ENCODE measurements at places on chromosomes 16 and 17.
A peak's percentile ranks its signal among the peaks of the same experiment; 100 is the strongest.

DNA sequence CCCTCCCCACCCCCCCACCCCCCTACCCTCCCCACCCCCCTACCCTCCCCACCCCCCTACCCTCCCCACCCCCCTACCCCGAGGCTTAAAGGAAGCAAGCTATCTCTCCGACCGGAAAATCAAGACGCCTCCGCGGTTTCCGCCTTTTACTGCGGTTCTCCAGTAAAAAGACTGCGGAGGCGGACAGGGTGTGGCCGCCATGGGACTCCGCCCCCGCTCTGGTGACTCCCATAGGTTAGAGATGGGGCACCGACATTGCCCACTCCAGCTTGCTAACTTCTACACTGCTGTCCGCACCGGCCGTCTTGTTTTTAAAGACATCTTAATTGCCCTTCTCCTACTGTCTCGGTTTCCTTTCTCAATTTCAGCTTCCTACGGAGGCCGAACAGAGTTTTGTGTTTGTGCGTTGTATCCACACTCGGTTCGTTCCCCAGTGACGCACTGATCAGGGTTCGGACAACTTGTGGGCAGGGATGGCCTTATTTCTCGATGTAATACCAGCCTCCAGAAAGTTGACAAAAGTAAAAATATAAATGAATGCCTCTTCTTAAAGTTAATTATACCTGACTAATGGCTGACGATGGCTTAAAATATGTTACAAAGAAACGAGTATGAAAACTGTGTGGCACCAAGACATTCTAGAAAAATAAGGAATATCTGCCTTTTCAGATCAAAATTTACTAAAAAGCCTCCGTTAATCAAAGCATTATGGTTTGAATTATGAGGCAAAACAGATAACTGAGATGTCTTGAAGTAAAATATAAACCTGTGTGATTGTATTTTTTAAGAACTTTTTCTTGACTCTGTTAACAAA lies 1.1 kb upstream of the ZNF200 start:
- DNase-seq: no peak

- no peak for DNase-seq
Measured at GRCh38 chr16:69376393-69377059, 9.3 kb downstream of the TERF2 start.

DNA sequence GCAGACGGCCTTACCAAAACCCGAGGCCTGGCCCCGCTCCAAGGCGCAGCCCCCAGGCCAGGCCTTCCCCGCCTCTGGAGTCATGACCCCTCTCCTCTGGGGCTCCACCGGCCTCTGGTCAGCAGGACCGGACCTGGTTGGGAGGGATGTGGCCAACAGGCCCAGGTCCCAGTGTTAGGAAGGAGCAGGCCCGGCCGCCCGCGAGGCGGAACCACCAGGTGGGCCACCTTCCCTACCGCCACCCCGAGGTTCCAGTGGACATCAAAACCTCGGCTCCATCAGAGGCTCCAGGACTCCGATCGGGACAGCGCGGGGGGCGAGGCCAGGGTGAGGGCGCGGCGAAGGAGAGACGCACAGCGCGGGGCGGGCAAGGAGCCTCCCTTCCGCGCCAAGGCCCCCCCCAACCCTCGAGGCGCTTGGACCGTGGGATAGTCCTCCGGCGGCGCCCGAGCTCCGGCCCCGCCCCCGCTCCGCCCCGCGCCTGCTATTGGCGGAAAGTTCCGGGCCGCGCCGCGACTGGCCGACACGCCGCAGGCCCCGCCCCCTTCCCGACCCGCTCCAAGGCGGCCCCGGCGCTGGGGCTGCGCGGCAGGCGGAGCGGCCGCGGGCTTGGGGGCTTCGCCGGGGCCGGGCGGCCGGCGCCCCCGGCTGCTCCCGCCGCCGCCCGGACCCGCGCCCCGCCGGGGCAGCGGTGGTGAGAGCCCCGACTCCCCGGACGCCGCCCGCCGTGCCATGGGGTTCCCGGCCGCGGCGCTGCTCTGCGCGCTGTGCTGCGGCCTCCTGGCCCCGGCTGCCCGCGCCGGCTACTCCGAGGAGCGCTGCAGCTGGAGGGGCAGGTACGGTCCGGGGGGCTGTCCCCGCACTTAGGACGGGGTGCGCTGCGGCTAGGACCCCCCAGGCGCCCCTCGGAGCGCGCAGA lies at the start of gene METRN:
Gene METRN (plus strand): TSS at position 561 of the 919 bp plus-strand sequence. CDS start 172 bp downstream, at position 733.
- DNase-seq: peak; percentile 88

DNA sequence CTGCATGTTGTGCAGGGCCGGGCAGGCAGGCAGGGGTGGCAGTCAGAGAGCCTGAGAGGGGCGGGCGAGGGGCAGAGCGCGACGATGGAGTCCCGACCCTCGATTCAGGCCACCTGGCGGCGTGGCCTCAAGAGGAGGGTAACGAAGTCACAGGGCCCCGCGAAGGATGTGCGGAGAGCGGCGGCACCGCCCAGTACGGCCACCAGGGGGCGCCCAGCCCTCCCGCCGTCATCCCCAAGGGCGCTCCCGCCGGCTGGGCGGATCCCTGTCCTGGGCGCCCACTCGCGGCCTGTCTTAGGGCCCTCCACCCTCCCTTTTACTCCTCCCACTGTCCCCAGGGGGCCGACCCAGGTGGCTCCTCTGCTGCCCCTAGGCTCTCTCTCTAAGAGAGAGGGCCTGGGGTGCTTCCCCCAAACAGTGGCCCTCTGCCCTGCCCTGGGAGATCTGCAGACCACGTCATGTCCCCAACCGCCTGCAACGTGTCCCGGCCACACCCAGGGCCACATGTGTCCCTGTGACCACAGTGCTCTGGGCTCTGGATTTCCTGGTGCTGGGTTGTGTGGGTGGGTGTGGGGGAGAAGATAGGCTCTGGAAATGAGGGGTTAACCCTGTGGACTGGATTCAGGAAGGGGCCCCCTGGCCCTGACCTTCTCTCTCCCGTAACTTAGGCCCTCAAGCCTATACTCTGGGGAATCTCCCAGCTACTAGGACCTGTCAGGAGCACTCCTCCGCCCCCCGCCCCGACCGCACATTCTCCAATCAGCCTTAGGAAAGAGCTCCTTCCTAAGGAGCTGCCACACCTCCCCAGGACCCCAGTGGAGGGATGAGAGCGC lies 5.9 kb downstream of the DPEP2 start:
- DNase-seq: peak; percentile 52

DNA sequence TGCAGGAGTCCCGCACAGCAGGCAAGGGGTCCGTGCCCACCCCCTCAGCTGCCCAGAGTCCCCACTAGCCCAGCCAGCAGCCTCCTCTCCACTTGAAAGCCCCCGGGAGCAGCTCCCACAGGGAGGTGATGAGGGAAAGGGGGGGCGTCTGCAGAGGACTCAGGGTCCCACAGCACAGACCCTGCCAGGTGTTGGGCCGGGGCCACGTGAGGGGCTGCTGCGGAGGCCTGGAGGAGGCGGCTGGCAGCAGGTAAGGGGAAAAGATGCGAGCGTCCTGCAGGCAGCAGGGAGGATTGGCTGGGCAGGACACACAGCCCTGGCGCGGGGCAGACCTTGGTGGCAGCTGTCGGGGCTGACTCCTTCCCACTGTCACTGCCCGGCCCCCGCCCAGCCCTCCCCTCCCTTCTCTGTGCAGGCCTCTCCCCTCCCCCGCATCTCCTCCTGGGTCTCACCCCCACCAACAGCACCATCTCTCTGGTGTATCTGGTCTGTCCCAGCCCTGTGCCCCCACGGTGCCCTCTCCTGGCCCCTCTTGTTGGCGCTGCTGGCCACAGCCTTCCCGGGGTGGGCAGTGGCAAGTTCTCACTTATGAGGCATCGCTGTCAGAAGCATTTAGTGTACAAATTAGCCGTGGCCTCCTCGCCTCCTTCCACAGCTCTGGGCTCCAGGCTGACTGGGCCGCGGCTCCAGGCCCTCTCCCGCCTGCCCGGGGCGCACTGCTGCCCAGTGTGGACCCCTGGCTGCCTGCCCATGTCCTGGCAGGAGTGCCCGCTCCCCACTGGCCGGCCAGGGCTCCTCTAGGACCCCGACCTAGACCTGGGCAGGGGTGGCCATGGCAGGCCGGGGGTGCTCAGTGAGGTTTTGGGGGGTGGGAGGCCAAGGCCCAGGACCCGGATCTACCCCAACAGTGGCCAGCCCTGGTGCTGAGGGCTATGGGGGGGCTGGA lies 4.4 kb upstream of the PRR35 start:
- no peak for DNase-seq

- DNase-seq: no peak
Measured at GRCh38 chr16:11349599-11350276, 4.5 kb downstream of the RMI2 start.

- DNase-seq: no peak
Measured at GRCh38 chr16:54817940-54818574, 112.6 kb upstream of the IRX5 start.

DNA sequence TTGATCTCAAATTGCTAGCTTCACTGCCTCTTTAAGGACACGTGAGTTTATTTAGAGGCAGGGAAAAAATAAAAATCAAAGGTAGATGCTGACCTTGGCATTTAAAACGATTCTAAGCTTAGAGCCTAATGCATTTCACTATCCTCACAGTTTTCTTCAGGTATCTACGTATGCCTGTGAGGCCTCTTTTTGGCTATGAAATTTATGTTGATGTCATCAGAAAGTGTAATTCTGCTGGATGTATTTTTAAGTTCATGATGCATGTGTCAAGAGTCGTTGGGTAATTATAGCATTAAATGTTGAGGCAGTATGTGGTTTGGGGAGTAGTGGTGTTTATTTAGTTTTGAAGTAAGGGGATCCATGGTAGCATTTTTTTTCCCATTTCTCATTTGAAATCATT lies 4.2 kb upstream of the KRTAP3-2 start:
- no peak for DNase-seq

GRCh38 chr16:87317750-87318644 lies 805 bp upstream of the C16orf95 start:
- no peak for DNase-seq

DNA sequence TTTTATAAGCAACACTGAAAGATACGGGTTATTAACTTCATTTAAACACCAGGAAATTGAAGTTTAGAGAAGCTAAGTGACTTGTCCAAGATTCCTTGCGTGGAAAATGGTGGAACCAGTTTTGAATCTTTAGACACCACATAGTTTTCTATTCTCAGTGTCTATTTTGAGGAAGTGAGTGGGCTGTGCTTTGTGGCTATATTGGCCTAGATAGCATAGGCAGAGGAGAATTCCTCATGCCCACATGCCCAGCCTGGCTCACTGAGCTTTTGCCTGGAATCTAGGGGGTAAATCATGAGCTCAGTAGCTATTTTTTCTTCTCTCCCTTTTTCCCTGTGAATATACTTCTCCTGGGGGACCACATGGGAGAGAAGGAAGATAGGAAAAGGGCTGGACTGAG lies 431.3 kb downstream of the HS3ST3B1 start:
- no peak for DNase-seq

DNA sequence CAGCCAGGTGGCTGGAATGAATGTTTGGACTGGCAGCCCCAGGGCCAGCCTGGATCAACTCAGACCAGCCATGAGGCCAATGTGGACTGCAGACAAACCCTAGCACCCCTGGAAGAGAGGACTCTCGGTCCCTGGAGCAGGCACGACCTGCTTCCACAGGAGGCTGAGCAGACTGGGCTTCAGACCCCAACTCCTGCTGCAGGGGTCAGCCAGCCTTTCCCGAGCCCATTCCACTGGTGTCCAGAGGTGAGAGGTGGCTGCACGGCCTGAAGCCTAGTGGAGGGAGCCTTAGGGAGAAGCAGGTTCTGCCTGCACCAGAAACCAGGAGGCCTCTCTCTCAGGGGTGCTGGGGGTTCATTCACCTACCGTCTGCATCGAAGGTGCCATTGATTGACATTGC lies 97.1 kb downstream of the CPPED1 start:
- DNase-seq: no peak

DNA sequence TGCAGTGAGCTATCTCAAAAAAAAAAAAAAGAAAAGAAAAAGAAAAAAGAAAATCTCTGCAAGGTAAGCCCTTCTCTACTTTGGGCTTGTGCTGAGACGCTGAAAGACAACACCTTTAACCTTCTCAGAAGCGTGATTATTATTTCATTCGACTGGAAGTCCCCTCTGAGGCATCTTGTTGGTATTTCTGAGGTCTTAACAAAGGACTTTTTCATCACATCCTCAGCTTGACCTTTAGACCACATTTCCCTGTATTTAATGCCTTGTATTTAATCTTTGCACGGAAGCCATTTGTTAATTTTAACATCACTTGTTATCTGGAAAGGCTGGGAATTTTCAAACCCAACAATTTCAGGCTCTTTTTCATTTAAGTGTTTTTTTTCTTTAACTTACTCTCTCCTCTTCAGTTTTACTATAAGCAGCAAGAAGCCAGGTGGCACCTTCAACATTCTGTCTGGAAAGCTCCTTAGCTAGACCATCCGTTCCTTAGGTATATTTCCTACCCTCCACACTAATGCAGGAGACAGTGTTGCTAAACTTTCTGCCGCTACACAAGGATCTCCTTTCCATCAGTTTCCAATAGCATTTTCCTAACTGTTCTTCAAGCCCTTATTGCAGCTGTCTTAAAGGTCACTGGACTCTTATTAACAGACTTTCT lies 10.3 kb downstream of the KCTD13 start:
- no peak for DNase-seq

DNA sequence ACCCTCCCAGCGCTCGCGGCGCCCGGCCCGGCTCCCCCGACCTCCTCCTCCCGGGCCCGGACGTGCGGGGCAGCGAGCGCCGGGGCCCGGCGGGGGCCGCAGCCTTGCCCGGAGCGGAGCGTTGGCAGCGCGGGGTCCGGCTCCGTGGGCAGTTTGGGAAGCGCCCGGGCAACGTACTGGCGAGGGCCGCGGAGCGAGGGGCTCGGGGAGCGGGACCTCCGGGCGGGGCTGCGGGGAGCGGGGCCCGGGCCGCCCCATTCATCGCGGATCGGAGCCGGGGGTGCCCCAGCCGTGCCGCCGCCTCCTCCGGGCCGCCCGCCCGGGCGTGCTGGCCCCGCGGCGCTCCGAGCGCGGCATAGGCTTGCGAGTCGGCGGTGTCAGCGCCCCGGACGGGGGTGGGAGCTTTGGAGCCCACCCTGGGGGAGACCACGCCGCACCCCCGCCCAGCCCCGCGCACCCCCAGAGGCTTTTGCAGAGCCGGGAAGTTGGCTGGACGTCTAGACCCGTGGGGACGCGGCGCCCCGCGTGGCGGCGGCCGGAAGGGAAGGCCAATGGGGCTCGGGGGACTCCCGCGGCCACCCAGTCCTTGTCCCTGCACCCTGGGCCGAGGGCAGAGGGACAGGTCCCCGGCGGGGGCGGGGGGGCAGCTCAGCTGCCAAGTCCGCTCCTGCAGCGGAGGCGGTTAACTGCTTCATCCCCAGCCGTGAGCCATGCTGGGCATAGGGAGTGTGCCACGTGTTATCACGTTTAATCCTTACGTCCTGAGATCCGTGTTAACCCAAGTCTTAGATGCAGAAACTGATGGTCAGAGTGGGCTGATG lies 852 bp downstream of the ZNF469 start:
- DNase-seq: no peak

DNA sequence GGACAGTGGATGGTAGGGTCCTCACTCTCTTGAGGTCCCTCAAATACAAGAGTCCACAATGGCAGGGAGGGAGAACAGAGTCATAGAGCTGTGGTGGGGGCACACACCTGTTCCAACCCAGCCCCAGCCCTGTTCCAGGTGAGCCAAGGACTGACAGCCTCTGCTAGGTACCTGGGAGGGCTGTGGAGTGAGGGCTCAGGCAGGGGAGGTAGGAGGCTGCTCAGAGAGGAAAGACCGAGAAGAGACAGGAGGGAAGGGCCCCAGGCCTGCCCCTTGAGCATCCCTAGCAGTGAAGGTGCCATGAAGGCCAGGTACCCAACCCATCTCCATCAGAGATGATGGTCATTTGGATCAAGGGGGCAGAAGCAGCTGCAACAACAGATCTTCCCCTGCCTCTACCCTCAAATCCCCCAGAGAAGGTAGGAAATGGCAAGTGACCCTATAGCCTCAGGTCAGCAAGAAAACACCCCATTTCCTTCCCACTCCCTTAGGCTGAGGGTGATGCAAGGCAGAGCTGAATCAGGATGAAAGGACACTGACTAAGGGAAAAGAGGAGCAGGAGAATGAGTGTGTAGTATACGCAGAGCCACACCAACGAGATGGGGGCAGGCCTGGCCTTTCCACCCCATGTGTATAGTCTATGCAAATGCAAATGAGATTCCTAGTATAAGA lies 28.6 kb downstream of the CD300LG start:
- DNase-seq: no peak
